ENCODE measurements at places on chromosomes 16 and 17. TPM values are rescaled to one million over a fixed set of nuclear protein-coding genes. Genes with fewer than 3 reads are reported as not detected.

Gene FTSJ3
- total RNA-seq = 116 TPM

GRCh38 chr17:79413611-79414010 is 197.2 kb downstream of the RBFOX3 start:
- DNase-seq = no peak

GRCh38 chr17:49725452-49726130 is 17.8 kb upstream of the SLC35B1 start:
- no peak for DNase-seq

GRCh38 chr16:46961373-46962353 is 11.8 kb downstream of the DNAJA2 start:
- DNase-seq = no peak

DNA sequence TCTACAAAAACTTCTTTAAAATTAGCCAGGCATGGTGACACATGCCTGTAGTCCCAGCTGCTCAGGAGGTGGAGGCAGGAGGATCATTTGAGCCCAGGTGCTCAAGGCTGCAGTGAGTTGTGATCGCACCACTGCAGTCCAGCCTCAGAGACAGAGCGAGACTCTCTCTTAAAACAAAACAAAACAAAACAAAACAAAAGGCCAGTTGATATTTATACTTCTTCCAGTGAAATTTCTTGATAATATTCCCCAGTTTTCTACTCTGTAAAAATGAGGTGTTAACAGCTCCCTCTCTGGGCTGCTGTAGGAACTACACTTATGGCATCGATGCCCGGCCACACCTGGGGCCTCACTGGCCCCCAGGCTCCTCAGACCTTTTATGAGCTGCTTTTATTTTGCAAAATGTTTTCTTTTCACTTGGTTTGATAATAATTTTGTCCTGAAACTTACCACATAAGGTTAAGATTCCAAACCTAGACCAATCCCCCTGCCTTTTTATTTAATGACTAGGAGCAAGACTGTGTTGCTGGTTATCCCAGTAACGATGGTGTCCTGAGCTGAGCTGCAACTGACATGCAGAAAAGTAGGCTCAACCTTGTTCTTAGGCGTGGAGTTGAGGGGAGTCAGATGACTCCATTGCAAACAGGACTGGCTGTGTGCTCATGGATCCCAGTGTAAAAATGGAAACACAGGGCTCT is 17.6 kb downstream of the MAPK8IP3 start:
- no peak for DNase-seq

DNA sequence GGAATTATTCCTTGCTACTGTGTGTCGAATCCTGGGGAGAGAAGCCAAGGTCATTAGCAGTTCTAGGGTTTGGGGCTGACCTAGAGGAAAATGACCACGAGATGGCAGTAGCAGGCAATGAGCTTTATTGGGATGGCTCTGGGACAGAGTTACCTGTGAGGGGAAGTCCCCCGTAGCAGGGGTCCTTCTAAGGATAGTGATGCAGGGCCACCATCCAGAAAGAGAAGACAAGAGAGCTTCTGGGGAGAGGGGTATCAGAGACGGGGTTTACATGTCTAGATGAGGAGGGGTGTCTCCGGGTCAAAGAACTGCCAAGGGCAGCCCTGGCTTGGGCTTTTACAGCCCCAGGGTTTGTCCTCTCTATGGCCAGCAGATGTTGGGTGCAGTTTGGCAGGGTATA is 6.4 kb upstream of the GGT6 start:
- no peak for DNase-seq

DNA sequence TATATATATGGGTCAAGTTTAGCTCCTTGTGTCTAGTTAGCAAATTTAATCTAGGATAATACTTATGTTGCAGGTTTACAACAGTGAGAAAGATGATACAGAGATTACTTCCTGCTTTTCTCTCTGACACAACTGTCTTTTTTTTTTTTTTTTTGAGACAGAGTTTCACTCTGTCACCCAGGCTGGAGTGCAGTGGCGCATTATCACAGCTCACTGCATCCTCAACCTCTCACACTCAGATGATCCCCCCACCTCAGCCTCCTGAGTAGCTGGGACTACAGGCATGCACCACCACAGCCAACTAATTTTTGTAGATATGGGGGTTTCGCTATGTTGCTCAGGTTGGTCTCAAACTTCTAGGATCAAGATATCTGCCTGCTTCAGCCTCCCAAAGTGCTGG is 706.9 kb upstream of the SOX9 start:
- DNase-seq = no peak

- DNase-seq = no peak
These were observed 52.8 kb downstream of the SOX9 start for GRCh38 chr17:72173499-72174116.

Gene KRT17
- total RNA-seq = not detected

- DNase-seq = no peak
These were observed 4.5 kb downstream of the MFSD6L start for GRCh38 chr17:8794636-8795035.

Gene MYH1
- not detected for total RNA-seq

GRCh38 chr17:27520491-27521185 is 64.4 kb downstream of the KSR1 start:
- DNase-seq = no peak
